ENCODE measurements at places on chromosomes 1 and 21. TPM values are rescaled to one million over a fixed set of nuclear protein-coding genes. Genes with fewer than 3 reads are reported as not detected.

- no peak for DNase-seq
These were observed 42.7 kb downstream of the PGBD5 start for GRCh38 chr1:230383425-230383824.

The GBP7 gene
- total RNA-seq, result not detected

The SLAMF7 gene
- 18.4 TPM for total RNA-seq

The S100B gene
- total RNA-seq, result not detected

- peak; percentile 89 for DNase-seq
These were observed 45.6 kb downstream of the SRRM1 start for GRCh38 chr1:24688621-24689195.

The OR2L3 gene
- total RNA-seq, result not detected

GRCh38 chr1:220878191-220879075, 810 bp upstream of the HLX start:
- peak; percentile 62 for DNase-seq

DNA sequence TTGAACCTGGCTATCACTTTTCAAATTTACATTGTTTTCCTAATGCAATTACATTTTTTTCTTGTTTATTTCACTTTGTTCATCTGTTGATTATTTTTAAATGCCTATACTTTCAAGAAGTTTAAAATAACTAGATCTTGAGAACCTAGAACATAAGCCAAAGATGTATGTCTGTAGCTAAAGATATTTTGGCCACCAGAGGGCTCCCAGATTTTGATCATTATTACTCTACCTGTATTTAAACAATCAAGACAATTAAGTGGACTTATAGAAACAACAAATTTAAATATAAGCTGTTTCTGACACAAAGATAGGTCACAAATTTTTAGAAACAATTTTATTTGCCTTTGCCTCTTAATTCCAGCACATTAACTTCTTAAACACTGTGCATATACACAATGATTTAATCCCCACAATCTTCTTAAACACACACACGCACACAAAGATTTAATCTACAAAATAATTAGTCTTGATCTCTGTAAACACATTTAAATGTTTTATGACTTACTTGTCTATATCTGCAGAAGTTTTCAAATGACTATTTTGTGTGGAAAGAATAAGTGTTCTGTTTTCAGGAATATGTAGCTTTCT, 380.0 kb downstream of the DSCAM start:
- DNase-seq, result no peak

The COL24A1 gene
- 0.02 TPM for total RNA-seq

DNA sequence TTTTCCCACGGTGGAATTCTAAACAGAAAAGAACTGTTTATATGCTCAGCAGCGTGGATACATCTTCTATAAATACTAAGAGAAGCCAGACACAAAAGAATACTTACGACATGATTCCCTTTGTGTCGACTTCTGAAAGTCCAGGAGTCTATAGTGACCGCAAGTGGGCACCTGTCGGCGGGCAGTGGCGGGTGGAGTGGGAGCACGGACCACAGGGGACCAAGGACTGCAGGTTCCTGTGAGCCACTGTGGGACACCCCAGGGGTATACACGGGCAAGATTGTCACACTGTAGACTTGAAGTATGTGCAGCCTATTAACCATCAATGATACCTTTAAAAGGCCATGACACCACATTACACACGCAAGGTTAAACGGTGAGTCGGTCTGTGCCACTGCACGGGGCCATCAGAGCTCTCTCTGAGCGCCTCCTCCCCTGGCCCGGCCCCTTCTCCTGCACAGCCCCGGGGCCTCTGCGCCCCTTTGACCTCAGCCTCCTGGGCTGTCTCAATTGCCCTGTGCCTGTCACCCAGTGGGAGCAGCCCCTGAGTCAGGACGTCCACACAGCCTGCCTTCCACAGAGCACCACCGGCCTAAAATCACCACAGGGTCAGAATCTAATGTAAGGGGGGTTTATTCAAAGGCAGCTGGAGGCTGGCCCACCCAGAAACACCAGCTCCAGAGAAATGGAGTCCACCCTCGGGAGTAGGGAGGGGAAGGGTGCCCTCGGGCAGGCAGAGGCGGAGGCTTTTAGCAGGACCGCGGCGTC, 90.0 kb upstream of the COL6A1 start:
- DNase-seq, result no peak

- peak; percentile 56 for DNase-seq
These were observed 1.0 kb downstream of the AKR7A2 start for GRCh38 chr1:19310720-19311502.

DNA sequence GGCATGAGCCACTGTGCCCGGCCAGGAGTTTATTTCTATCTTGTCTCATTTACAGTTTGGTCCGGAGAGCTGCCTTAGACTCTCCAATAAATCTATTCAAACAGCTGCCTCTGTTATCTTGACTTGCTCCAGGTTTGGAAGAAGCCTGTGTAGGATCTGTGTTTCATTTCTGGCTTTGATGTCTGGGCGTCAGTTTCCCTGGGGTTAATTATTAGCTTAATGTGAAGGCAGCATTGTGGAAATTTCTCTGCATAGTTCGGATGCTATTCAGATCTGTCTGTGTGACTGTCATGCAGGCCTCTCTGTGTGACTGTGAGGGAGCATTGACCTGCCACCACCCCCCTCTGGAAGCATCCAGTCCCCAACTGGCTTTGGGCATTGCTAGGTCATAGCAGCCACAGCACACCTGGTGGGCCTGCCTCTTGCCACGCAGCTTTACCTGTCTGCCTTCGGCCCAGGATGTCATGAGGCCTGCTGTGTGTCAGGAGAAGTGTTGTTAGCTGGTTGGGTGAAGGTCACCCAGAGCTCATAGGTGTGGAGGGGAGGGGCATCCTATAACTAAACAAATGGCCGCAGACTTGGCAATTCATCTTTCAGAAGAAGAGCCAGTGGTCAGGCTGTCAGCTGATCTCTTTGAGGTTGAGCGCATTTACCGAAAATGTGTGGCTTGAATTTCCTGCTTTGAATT, 9.8 kb downstream of the IFNGR2 start:
- no peak for DNase-seq

The SELENBP1 gene
- total RNA-seq, result not detected

DNA sequence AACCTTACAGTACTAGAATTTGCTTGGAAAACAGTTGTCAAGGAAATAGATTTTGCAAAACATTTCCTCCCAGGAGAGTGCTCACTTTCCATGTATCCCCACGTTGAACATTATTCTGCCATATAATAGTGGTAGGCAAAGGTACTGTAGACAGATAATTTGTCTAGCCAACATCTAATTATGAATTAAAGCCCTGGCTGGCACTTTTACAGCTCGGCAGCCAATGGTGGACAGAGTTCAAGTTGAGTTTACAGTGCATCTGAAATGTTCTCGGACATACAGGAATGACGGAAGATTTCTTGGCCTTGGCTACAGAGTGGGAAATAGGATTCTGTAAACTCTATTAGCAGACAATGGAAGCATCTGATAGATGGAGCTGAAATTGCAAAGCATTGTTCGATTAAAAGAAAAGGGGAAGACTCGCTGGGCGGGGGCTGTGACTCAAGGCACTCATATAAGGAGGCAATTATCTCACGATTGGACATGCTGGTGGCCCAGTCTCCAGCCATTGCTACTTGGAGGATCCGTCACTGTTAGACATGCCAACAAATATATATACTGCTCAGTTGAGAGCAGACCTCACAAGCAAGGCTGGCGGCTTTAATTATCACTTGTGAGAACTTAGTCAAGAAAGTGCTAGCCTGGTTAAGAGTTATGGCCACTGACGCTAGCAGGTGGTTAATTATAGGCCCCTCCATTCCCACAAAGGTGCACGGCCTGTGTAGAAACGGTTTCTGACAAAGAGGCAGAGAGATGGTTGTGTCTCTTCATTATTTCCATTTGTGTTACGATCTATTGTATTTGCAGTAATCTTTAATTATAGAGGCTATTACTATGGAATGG, 48.0 kb downstream of the MAN1C1 start:
- DNase-seq, result no peak

DNA sequence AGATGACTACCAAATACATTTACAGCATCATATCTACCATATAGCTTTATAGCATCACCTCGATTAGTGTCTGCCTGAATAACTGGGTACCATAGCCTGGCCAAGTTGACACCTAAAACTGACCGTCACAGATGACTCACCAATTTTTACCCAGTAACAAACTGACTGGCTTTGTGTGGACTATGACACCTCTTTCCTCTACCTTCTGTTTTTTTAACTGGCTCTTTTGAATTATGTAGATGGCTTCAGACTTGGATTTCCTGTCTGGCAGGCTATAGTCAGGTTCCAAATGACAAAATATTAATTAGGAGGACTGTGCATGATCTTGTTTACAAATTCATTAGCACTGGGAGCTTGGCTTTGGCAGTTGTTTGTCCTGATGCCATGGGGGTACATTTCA, 360.3 kb downstream of the TGFB2 start:
- DNase-seq, result no peak

DNA sequence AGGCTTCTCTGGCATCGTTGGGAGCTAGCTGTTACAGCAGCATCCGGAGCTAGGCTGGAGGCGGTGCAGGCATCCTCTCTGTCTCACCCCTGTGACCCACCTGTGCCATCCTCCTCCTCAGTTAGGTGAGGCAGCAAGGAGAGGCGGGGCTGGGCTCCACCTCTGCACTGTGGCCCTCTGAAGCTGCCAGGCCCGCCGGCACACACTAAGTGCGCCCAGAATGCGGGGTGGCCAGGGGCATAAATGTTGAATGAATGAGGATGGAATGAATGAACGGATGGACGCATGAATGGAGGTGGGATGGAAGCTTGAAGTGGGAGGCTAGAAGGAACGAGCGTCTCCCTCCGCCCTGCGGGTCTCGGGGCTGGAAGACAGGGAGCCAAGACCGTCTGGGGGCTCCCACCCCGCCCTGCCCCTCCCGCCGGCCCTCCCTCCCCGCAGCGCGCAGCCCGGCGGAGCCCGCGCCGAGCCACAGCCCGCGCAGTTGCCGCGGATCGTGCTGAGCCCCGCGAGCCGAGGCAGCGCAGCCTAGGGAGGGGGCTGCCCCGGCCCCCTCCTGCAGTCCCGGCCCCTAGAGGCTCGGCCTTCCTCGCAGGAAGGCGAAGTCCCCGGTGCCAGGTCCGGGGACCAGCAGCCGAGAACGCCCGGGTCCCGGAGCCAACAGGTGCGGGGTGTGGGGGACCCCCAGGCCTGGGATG, at the start of gene HCRTR1:
Gene HCRTR1, plus strand, starts transcription at position 472 of the 698 bp plus-strand sequence. CDS start 1,504 bp downstream, outside the sequence.
- no peak for DNase-seq

DNA sequence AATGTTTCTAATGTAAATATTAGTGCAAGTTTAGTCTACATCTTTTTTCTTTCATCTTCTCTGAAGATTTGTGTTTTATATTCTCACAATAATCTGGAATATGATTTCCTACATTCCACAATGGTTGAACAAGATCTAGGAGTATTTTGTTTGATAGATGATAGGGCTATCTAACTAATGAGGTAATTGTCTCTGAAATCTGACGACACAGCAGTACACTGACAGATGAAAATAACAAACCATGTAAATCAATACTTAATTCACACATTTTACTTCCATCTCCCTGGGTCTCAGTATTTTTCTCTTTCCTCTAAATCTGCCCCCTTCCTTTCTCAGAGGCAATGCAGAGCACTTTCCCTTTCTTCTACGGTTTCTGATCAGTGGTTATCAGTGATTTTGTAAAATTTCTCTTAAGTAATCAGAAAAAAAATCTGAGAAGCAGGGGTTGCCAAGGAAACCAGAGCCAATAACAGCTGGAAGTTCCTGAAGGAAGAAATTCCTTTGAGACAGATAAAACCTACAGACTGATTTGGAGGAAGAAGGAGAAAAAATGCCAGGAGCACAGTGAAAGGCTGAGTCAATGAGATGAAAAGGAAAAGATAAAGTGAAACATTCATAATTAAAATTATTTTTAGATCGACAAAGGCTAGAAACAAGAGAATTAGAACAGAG, 7.3 kb upstream of the ANKRD13C start:
- DNase-seq, result no peak

- DNase-seq, result no peak
These were observed 2.1 kb downstream of the KCNN3 start for GRCh38 chr1:154867841-154868605.

GRCh38 chr1:30377230-30378002, 346.0 kb downstream of the MATN1 start:
- no peak for DNase-seq

DNA sequence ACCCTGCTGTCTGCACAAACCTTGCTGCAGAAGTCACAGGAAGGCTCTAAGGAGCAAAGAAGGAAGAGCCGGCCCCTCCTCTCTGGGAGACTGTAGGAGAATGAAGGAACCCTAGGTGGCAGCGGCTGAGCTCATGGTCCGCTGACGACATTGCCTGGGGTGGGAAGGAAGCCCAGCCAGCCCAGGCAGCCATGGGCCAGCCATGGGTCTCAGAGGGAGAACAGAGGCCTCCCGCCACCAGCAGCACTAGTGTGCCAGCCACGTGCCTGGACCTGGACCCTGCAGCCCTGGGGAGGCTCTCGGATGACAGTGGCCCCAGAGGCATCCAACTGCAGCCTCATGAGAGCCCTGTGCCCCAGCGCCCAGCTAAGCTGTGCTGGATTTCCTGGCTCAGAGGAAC, 49.2 kb upstream of the POFUT2 start:
- no peak for DNase-seq

- peak; percentile 79 for DNase-seq
These were observed 2.0 kb downstream of the RCSD1 start for GRCh38 chr1:167631936-167632614.

The OR2T11 gene
- total RNA-seq, result not detected

DNA sequence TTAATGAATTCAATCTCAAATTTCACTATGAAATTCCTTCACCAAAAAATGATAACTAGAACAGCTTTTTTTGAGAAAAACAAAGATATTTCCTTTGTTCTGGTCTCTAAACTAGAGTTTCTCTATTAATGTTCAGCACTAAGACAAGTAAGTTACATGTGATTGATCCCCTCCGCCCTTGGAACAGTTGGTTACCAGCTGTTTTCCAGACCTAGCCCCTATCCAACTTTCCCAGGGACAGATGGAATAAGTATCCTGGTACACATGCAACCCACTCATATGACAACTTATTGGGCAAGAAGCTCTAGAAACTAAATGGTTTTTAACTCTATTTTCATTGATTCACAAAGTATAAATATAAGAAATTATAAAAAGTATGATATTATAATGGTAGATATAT, 140.4 kb downstream of the COP1 start:
- DNase-seq, result no peak

DNA sequence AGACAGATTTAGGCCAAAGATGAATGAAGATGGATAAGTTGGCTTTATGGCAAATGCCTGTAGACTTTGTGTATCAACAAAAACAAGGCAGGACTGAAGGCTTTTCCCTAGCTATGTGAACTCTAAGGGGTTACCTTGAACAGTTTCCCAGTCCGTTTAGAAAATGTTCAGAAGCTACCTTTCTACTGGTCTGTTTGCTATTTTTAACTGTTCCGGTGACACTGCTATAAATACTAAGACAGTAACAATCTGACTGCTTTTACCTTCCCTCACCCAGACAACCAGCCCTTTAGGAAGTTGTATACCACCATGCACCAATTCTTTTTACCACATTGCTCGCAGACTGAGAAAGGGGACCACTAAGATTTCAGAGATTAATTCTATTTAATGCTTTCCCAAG, 102.2 kb downstream of the PHTF1 start:
- no peak for DNase-seq

GRCh38 chr1:212030936-212031528, 4.3 kb downstream of the INTS7 start:
- DNase-seq, result no peak

The TAL1 gene
- not detected for total RNA-seq

- DNase-seq, result no peak
These were observed 224.1 kb downstream of the COL11A1 start for GRCh38 chr1:102884238-102884637.

The RHD gene
- total RNA-seq, result not detected
